ENCODE measurements at places on chromosomes 12 and 14. TPM values are rescaled to one million over a fixed set of nuclear protein-coding genes. Genes with fewer than 3 reads are reported as not detected.

DNA sequence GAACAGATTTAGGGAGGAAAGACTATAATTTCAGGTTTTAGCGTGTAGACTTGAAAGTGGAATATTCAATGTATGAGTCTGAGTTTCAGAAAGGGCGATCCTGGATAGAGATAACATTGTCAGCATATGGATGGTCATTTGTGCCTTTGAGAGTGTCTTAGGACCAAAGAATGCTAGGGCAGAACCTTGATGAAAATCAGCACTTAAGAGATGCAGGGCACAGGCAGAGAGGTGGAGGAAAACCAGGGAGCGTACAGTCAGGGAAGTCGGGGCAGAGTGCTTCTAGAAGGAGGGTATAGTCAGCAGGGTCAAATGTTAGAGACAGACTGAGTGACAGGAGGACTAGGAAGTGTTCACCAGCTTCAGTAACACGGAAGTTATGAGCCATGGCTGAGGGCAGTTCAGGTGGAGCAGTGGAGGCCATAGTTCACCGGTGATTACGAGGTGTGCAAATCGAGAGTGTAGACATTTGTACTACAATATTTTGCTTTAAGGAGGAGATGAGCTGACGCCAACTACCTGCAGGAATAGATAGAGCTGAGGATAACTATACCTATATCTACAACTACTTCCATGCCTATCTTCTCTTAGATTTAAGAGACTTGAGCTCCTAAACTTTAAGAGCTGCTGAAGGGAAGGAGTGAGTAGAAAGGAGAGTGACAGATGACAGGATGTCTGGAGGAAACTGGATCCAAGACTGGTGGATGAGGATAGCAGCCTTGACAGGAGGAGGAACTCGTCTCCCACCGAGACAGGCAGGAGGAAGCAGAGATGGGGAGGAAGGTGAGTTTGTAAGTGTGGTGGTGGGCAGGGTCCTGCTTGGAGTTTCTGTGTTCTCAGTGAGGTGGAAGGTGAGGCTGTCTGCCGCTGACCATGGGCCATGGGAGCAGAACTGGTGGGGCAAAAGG lies 6.5 kb downstream of the CBLN3 start:
- no peaks in the 10 kb centered on the region for H3K27me3 ChIP-seq
- no peak overlapping the region for H3K4me3 ChIP-seq
- H3K4me1 ChIP-seq = peaks cover 36% of the 10 kb centered on the region
- H3K36me3 ChIP-seq = no peaks in the 10 kb centered on the region
- no peak overlapping the region for H3K27ac ChIP-seq

DNA sequence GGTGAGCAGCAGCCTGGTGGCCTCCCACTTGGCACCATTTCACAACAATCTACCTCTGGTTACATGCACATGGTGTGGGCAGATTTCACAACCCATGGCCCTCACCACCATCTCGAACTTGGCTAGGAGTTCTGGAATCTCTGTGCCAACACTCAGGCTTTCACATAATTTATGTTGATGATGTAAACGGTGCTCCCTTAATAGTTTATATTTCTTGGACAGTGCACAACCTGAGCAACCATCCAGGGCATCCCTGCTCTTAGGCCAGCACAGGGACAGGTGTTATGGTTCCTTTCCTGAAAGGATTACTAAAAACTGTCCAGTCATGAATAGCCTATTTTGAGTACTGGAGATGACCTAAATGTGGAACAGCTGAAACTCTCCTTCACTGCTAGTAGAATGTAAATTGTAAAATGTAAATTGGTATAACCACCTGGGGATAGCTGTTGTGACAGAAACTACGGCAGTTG lies 28.6 kb downstream of the ABCB9 start:
- H3K27me3 ChIP-seq = no peaks in the 10 kb centered on the region
- H3K27ac ChIP-seq = no peak overlapping the region

DNA sequence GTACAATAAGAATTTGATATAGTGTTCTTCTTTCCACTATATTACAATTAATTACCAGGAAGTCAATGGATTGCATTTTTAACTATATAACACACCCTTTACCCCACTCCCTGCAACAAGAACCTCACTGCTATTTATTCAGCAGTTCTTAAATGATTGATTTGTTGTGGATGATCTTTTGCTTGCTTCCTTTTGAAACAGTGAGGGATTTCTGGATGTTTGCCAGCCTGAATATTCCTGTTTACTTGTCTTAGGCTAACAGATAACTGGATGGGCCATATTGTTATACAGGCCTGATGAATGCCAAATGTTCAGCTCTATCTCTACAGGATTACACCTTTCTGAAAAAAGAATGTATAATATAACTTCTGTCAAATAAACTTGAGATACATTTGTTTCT lies 497.6 kb downstream of the APAF1 start:
- no peaks in the 10 kb centered on the region for H3K36me3 ChIP-seq
- no peak overlapping the region for H3K27ac ChIP-seq
- no peaks in the 10 kb centered on the region for H3K4me1 ChIP-seq
- no peak overlapping the region for H3K4me3 ChIP-seq

The LRP10 gene
- total RNA-seq = 45.5 TPM

The MDGA2 gene
- not detected for total RNA-seq

The OVCH1 gene
- not detected for total RNA-seq

The OR4L1 gene
- not detected for total RNA-seq

DNA sequence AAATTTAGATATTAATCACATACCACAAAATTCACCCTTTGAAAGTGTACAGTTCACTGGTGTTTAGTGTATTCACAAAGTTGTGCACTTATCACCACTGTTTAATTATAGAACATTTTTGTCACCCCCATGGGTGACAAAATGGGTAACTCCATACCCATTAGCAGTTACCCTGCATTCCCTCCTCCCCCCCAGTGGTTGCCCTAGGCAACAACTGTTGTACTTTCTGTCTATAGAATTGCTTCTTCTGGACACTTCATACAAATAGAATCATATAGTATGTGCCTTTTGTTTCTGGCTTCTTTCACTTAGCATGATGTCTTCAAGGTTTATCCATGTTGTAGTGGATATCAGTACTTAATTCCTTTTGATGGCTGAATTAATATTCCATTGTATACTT lies 52.7 kb downstream of the FBXO34 start:
- peaks cover 3% of the 10 kb centered on the region for H3K36me3 ChIP-seq
- H3K4me3 ChIP-seq = no peak overlapping the region
- no peak overlapping the region for H3K27ac ChIP-seq
- DNase-seq = no peak
